ENCODE measurements at places on chromosomes 4 and X.

DNA sequence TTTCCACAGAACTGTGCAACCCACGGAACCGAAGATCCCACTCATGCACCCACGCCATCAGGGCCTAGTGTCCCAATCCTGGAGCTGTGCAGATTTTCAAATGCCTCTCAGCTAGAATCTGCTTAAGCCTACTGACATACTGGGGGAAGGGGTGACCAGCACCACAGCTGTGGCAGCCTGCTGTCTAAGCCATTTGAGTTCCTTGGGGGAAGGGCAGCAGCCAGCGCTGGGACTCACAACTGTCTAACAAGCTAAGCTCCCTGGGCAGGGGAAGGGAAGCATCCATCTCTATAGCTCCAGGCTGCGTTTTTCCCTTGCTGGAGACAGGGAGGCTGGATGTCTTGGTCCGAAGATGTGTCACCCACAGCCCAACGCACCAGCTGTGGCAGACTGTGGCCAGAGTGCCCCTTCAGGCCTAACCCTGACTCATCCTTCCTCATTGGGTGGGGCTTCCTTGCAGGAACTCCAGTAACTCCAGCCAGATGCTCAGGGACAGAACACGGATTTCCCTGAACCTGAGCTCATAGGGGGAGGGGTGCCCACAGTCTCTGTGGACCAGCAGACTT, 194.8 kb downstream of the CHRDL1 start:
- DNase-seq: no peak

GRCh38 chr4:6360385-6360784, 90.7 kb downstream of the WFS1 start:
- no peak for DNase-seq

- no peak for DNase-seq
These were observed 863 bp upstream of the XPNPEP2 start for GRCh38 chrX:129737916-129738315.

DNA sequence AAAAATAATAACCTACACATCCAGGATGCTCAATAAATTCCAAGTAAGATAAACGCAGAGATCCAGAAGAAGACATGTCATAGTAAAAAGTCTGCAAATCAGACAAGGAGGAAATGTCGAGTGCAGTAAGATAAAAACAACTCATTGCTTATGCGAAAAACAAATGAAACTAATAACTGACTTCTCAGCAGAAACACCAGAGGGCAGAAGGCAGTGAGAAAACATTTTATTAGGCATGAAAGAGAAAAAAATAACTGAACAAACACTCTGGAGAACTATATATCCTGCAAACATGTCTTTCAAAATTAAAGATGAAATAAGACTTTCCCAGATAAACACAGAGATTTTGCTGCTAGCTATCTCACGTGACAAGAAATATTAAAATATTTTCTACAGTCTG, 201.3 kb upstream of the CTSO start:
- no peak for DNase-seq

GRCh38 chrX:130793975-130794374, 109.0 kb downstream of the ENOX2 start:
- DNase-seq: no peak

GRCh38 chr4:184666670-184667069, 17.1 kb downstream of the PRIMPOL start:
- no peak for DNase-seq

GRCh38 chrX:43141885-43142284, 363.9 kb upstream of the PPP1R2C start:
- DNase-seq: no peak

DNA sequence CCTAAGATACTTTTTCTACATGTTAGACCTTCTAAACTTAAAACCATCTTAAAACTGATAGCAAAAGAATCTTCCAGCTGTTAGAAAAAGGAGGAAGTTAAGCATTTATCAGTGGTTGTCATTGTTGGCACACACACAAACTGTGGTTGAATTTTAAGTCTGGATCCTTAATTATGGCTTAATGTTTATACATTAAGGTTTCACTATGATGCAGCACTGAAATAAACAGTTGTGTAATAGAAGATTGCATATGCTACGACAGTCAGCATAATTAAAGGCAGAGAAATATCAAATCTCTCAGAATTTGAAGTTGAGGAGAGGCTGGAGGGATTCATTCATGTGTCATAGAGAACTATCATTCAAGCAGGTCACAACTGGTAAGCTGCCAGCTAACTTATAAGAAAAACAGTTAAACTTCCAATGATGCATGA, 32.3 kb downstream of the ADGRA3 start:
- no peak for DNase-seq

GRCh38 chr4:87193958-87194675, 26.3 kb downstream of the KLHL8 start:
- DNase-seq: no peak

DNA sequence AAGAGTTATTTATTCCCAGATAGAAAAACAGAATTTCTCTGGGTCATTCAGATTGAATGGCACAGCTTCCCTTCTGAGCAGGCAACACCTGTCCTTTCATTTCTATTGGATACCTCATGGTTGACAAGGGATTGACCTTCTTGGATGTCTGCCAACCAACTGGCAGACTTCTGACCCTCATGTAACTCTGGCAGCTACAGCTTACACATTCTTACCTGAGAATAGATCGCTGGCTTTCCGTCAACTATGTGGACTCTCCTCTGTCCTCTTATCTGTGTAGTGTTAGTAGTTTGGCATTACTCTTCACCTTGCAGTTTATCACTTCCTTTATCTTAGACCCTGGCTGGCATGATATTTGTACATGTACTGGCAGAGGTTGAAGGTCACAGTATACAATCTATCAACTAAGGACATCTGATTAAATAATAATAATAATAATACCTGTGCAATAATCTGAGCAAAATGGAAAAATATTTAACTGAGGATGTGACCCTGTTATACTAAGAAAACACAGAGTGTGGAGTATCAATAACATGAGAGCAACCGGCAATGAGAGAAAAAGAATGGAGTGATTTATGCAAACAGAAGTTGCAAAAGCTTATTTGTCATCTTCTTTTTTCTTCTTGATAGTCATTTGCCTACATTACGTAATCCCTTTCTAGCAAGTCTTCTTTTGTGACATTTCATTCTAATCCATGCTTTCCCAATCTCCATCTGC, 1118.2 kb downstream of the ARAP2 start:
- peak; percentile 10 for DNase-seq

GRCh38 chr4:155597933-155598451, 68.7 kb upstream of the GUCY1A1 start:
- no peak for DNase-seq

DNA sequence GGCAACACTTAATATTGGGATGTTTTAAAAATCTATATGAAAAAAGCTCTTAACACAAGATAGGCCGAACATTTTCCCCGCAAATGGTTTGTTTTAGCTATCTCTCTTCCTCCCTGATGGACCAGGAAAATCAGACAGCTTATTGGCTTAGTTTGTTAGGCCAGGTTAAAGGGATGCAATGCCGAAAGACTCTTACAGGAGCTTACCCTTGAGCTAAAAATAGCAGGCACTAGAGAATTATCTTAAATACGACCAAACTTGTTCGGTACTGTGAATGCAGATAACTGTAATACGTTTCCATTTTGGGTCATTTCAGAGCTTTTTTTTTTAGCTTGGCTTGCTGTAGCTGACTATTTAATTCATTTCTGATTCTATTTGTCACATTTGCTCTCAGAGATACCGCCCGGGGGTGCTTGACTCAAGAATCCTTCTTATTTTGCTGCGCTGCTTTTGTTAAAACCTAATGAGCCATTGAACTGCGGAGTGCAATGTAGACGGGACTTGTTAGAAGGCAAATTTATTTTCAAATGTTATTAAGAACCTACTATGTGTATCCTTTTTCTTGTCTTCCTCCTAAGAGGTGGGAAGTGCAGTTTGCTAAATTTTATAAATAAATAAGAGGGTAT, 23.3 kb downstream of the PPARGC1A start:
- DNase-seq: no peak

GRCh38 chr4:2335729-2336101, 73.8 kb upstream of the MXD4 start:
- DNase-seq: no peak

GRCh38 chrX:13721371-13721770, 13.0 kb downstream of the TRAPPC2 start:
- no peak for DNase-seq

DNA sequence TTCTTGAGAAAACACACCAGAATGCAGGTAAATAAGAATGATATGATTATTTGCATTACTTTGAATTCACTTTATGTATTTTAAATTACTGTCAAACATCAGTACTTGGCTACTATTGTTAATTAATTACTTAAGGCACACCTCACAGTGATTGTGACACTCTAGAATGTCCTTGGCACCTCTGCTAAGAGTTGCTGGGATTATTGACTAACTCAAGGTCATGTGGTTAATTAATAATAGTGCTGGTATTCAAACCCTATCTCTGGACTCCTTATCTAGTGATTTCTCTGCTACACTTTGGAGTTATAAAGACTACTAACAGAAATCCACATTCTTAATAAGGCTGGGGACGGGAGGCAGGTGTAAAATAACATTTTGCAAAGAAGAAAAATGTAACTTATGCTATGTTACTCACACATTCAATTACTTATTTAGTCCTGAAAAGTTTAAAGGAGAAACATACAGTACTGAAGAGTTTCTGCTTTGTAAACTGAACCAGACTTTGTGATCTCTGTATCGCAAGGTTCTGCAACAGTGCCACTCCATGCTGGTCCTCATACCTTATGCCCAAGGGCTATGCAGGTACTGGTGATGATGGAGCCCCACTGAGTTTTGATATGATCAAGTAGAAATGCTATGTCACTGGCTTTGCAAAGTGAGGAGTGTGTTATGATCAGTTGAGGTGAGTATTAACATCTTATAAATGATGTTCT, 242.7 kb downstream of the MID1IP1 start:
- DNase-seq: no peak

DNA sequence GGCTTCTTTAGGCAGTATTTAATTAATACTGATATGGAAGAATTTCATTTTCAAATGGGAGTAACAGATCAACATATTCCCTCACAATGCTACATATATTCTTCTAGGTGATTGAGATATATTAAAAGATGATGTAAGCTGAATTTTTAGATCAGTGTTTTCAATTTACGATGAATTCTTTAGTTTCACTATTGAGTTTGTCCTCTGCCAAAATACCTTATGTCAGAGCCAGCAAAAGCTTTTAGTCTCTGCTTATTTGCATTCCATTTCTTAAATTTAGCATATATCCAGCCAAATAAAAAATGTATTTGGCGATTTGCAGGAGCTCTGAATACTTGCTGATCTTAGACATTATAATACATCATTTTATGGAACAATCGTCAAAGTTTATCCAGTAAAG, 144.3 kb downstream of the MOSPD2 start:
- no peak for DNase-seq

DNA sequence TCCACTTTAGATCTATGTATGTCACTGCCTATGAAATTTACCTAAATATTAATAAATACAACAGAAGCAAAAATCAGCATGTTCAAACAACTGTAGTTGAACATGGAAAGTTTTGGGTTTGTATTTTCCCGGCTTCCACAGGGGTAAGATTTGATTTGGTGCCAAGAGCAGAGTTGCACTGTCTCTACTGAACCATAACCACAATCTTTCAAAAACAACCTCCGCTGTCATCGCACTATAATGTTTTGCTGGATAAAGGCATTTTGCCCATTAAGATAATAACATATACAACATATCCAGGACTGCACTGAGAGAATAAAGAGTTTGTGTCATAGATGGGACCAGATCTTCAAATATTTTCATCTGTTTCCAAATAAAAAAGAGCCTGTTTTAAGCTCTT, 94.9 kb downstream of the TENM3 start:
- DNase-seq: no peak

GRCh38 chr4:120557372-120557771, 365.2 kb downstream of the PRDM5 start:
- no peak for DNase-seq

DNA sequence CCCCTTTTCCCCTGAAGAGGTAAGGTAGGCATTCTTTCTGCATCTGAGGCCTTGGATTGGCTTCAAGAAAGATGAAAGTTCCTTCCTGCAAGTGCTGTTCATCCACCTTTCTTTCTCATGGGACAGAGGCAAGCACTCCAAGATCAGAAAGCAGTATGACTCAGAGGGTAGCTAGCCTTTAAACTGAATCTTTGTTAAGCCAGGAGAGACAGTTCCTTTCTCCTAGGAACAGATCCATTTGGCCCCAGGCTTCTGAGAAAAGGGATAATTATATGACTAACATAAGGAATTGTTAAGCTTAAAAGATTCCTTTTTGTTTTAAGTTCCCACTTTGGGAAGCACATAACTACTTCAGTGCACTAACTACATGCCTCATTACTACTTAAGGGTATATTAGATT, 192.0 kb downstream of the PPP3CA start:
- DNase-seq: no peak

- DNase-seq: no peak
These were observed 126.5 kb downstream of the ADGRA3 start for GRCh38 chr4:22389240-22389870.

- DNase-seq: no peak
These were observed 655.3 kb upstream of the FRG1 start for GRCh38 chr4:189285377-189285776.

DNA sequence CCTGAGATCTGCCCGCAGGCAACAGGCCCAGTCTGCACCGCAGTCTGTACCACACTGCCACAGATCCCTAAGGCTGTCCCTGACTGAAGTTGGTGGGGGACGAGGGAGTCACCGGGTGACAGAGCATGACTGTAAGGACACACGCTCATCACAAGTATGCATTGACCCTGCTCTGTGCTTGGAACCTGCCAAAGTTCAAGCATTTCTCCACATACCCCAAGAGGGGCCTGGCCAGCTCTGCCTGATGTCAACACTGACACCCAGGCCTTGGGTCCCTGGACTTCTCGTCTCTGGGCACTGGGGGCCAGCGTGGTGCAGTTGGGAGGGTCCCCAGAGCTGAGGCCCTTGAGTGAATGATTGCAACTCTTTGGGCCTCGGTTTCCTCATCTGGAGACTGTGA, 7.9 kb downstream of the BLOC1S4 start:
- DNase-seq: no peak

Data from NCI-H187 (cell line).